Stimulated activated CD8-positive, alpha-beta memory T cell treated with anti-CD3 and anti-CD28 coated beads, Interleukin-15, amount 100 ng/mL, for 24 hours (primary cell): ENCODE measurements at places on chromosomes 6 and 20.

DNA sequence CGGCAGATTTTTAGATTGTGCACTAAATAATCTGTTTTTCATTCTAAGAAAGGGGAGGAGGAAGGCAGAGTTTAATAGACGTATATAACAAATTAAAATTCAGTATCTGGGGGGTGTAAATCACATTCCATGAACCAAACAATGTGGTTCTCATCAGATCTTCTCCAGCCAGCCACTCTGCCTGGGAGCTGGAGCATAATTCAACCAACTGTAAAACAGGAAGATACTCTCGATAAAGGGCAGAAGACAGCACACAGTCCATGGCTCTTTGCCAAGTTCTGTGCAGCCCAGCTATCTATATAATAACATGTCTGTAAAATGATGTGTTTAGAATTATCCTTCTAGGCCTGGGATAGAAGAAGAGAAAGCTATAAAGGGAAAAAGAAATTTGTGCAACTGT, 289.9 kb upstream of the ZFP64 start:
- no peak for DNase-seq

DNA sequence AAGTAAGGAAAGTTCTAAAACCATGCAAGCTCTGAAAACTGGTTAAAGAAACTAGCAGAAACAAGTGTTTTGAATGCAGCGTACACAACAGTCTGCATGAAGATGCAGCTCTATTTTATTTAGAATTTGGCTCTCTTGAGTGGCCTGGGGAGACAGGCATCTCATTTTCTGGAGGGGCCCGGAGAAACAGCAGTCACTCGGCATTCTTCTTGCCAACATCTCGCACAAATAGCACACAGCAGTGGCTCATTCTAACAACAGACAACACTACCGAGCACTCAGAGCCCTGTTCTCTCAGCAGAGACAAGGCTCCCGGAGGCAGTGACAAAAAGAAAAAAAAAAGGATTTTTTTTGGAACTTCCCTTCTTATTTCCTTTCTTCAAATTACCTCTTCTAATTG, 108.5 kb upstream of the STMND1 start:
- no peak for DNase-seq

DNA sequence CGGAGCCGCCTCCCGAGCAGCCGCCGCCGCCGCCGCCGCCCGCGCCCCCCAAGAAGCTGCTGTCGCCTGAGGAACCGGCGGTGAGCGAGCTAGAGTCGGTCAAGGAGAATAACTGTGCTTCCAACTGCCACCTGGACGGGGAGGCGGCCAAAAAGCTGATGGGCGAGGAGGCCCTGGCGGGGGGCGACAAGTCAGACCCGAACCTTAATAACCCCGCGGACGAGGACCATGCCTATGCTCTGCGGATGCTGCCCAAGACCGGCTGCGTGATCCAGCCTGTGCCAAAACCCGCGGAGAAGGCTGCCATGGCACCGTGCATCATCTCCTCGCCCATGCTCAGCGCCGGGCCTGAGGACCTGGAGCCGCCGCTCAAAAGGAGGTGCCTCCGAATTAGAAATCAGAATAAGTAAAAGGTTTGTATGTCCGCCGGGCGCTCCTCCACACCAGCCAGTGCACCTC, 145.2 kb downstream of the SOBP start:
- no peak for DNase-seq

DNA sequence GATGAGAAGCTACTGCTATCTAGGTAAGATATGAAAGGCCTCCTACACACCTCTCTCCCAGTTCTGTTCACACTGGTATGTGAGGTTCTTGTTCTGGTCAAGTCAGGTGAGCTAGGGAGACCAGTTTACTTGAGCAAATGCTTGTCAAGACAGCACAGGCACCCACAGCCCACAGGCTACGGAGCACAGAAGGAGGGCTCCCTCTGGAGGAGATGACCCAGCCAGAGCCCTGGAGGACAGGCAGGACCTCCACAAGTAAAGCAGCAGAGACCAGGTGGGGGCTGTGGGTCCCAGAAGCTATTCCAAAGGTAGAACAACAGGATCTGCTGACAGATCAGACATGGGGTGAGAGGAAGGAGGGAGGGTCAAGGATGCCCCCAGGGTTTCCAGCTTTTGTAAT, 13.2 kb downstream of the MMP24OS start:
- DNase-seq = no peak

DNA sequence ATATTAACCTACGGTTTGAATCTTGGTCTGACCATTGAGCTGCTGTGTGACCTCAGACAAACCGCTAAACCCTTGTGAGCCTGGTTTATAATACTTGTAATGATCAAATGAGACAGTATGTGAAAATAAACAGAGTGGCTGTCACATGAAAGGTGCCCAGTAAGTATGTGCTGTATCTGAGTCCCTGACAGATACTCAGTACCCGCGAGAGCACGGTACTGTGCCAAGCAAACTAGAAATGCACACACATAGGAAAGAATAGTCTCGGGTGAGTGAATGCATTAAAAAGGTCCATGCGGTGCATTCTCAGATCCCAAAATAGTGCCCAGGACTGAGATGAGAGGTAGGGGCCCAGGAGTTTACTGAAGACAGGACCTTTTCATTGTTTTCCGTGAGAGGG, 93.3 kb downstream of the PPP1R14C start:
- DNase-seq = no peak

DNA sequence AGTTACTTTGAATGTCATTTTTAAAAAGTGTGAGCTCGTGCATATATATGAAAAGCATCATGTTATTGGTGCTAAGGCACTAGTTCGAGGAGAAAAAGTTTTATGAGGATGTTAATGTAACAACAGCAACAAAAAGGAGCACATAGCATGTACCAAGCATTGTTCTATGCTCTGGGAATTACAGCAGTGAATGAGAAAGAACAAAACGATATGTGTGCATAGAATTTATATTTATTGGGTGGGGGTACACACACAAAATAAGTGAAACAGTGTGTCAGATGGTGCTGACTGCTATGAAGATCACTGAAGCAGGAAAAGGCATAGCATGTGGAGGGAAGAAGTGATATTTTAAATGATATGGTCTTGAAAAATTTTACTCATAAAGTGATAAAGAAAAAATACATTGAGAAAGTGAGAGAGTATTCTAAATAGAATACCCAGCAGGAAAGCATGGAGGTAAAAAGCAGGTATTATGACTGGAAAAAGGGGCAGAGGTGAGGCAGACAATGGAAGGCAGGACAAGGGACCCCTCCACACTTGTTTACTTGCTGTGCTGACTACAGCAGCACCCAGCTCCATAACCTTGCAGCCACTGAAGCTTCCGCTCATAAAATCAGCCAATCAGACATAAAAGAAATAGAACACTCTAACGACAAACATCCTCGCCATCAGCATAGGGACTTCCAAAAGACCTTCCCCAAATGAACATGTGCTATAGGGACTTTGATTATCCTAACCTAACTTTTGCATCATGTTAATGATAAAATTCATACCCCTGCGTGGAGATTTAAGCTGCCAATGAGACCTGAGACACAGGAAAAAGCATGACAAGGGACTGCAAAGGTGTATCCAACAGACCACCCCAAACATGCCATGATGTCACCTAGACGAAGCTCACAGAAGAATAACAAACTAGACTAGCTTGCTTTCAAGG, 119.9 kb downstream of the HFE start:
- no peak for DNase-seq

- no peak for DNase-seq
Observed at GRCh38 chr6:140385679-140386078, 1011.2 kb upstream of the CITED2 start.

GRCh38 chr20:15195378-15195777, 858.0 kb upstream of the FLRT3 start:
- no peak for DNase-seq
